ENCODE measurements at places on chromosomes 11 and 22.

- no peak for DNase-seq
Observed at GRCh38 chr11:76736773-76737495, 46.2 kb upstream of the TSKU start.

GRCh38 chr22:42561856-42562255 lies 8.1 kb downstream of the SERHL2 start:
- DNase-seq: no peak

GRCh38 chr22:47032091-47032943 lies 269.9 kb downstream of the TBC1D22A start:
- no peak for DNase-seq

GRCh38 chr11:2196970-2197770 lies 25.6 kb upstream of the TH start:
- DNase-seq: peak; percentile 50

DNA sequence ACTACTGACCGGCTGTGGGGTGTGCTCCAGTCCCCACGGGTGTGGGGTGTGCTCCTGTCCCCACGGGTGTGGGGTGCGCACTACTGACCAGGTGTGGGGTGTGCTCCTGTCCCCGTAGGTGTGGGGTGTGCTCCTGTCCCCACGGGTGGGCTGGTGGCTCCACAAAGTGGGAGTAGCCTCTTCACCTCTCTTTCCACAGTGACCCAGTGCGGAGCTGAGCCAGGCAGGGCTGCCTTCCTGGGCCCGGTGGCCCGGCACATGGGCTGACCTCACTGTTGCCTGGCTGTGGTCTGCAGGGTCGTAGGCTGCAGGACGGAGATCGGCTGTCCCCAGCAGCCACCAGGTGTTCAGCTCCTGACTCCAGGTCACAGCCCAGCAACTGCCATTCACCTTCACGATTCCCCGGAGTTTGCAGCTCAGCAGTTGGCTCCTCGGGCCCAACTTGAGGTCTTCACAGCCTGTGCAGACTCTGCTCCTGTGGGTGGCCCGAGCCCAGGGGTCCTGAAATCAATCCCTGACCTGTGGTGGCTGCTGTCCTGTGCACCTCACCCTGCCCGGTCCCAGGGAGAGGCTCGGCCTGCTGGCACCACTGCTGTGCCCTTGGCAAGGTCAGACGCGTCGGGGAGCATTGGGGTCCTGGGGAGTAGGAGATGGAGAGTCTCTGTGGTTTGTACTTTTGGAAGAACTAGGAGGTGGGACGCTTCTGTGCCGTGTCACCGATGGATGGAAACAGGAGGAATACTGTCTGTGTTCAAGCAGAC lies 414.3 kb downstream of the TBC1D22A start:
- no peak for DNase-seq
